ENCODE measurements at places on chromosomes 4 and X.

- DNase-seq = no peak
Measured at GRCh38 chrX:69280933-69281332, 115.7 kb upstream of the PJA1 start.

DNA sequence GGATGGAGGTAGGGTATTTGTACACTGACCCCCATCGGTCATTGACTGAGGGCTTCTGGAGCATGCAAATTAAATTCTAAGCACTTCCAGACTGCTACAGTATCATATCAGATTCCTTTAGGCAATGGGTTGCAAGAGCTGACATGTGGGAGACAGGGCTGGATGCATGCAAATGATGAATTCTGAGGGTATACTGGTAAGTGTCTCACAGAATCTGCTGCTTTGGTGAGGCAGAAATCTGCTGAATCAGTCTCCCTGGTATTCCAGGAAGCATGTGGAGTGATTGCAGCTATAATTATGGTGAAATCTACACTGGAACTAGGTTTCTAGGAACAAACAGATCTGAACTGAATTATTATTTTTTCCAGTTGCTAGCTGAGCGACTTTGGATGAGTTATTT, 684.9 kb upstream of the MAGEB2 start:
- DNase-seq = no peak

DNA sequence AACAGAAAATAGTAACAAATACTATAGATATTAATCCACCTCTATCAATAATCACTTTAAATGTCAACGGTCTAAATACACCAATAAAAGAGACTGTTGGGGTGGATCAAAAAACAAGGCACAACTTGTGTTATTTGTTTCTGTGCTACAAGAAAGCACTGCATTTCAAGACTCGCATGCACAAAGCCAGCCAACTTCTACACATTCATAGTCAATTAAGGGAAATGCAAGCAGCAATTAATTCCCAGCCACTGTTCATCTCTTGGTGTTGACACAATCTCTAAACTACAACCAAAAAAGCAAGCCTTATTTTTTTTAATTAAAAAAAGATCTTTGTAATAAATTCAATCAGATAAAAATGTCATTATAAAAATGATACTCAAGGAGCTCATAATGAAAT, 67.6 kb downstream of the JAKMIP1 start:
- DNase-seq = no peak

DNA sequence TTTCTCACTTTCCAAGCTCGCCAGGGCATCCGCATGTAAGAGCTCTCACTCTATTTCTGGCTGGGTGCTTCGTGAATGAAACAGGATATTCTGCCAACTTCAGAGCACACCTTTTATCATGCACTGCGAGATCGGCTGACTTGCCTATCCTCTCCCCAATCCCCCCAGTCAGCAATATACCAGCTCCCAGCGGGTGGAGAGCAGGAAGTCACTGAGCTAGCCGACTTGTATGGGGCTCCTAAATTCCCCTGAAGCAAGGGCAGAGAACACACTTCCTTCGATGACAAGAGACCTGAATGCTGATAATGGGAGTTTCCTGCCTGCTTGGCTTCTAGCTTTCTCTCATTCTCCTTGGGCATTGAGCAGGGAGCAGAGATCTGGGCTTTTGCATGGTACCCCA, 33.8 kb upstream of the MAMLD1 start:
- no peak for DNase-seq

GRCh38 chrX:148389629-148390028, 110.8 kb upstream of the AFF2 start:
- DNase-seq = no peak

DNA sequence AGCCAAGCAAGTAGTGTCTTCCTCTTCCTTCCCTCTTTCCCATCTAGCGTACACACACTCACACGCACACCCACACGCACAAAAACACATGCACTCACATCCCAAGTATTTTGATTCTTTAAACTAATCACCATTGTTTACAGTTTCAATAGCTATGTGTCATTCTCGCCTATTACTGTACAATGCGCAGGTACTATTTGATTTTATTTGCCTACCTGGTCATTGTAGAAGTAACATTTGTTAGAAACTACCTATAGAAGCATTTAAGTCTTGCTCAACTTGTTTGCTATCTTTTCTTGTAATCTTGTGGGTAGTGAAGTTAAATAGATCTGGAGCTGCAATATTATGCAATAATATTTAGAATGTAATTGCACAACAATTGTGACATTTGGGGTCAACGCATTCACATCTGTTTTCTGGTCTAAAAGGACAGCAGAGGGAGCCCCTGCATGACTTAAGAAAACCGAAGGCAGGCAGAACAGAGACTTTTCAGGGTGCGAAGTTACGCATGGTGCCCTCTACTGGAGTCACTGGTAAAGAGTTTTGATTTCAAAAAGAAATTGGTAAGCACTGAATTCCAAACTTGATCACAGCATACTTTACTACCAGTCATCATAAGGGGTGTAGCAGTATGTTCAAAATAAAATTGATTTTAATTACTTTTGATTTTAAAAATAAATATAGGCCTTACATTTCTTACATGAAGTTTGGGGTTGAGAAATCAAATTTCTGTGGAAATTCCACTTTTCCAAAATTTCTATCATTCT, 503.3 kb upstream of the FAM241A start:
- DNase-seq = no peak

DNA sequence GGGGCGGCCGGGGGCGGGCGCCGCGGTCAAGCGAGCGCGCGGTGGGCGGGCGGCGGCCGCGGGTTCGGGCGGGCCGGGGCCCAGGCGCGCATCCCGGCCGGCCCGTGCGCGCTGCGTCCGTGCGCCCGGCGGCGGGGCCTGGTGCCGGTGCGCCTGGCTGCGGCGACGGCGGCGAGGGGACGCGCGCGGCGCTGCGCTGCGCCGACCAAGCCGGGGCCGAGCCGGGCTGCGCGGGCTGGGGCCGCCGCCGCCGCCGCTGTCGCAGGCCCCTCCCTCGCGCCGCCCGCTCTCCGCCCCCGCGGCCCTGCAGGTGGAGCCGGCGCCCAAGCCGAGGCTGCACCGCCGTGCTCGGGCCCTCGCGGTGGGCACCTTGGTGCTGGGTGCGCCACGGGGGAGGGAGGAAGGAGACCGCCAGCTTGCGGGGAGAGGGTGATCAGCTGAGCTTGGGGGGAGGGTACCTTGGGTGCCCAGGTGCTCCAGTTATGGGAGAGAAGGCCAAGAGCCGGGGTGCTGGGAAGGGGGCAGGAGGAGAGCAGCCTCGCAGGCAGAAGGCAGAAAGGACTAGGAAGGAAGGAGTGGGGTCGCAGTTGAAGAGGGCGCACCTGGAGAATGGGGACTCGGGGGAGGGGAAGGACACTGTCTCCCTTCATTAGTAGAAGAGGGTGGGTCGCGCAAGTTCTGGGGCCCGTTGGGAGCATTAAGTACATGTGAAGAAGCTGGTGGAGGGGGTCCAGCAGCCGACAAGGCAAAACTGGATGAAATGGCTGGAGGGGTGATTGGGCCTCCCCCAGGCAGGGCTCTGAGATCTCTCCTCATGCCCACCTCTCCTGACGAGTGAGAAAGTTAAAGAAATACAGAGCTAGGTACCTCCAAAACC, at the start of gene PPP2R2C:
TSS of gene PPP2R2C (minus strand) at position 228 of the 877 bp plus-strand sequence. CDS start 385 bp downstream, outside the sequence.
- DNase-seq = no peak

DNA sequence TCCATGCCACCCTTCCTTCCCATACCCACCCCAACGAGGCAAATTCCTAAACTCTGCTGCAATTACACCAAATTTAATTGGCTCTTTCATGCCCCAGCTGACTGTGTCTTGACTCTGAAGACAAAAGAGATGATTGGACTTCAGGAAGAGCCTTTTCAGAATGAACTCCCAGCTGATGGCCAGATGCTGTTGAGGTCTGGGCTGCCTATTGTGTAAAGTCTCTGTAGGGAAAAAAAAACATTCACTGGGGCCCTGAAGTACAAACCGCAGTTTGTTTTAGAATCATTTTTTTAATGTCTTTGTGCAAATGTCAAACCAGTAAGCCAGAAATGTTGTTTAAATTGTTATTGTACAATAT, 174.8 kb downstream of the HHIP start:
- DNase-seq = no peak

GRCh38 chr4:5635826-5636195, 72.5 kb downstream of the EVC2 start:
- no peak for DNase-seq

GRCh38 chr4:97123573-97123972, 1019.7 kb downstream of the STPG2 start:
- no peak for DNase-seq

- DNase-seq = no peak
Measured at GRCh38 chrX:138908577-138908976, 197.1 kb upstream of the FGF13 start.

DNA sequence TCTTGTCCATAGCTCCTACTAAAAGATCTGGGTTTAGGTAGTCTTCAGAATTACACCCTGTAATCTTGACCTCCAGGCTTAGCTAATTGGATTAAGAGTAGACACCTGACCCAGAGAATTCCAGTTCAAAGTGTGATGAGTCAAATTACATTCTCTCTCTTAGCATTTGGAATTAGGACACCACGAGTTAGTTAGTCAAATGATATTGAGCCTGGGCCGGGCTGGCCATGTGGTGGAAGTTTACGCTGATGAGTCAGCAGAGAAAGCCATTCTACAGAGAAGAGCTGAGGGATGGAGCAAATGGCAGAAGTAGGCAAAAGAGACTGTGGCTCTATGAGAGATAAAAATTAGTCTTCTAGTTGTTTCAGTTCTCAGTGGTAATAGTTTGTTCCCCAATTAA, 31.1 kb downstream of the CEP44 start:
- DNase-seq = no peak

DNA sequence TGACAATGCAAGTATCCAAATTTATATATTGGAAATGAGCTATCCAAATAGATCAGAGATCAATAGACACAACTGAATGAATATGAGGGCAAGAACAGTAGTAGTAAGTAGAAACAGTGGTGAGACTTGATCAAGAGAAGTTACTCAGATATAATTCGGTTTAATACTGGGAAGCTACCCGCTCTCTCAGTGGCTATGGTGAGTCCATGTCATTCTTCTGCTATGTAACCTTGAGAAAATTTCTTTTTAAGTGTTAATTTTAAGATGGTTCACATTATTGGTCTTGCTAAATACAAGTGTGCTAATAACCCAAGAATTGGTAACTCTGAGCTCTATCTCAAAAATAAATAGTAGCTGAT, 53.6 kb downstream of the LEF1 start:
- DNase-seq = no peak

DNA sequence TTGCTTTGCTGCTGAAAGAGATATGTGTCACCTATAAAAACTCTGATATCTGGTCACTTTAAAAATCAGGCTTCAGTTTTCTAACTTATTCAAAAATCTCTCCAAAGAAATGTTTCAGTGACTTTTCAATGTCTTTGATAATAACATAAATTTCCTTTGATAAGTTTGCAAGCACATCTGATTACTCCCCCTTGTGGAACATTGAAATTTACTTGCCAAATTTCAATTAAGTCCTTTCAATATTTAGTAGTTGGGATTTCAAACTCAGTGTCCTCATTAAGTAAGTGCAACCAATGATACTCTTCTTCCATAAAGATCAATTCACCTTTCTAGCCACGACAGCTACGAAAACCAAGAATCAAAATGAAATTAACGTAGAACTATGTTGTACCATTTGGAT, 151.3 kb upstream of the FAM47C start:
- no peak for DNase-seq

DNA sequence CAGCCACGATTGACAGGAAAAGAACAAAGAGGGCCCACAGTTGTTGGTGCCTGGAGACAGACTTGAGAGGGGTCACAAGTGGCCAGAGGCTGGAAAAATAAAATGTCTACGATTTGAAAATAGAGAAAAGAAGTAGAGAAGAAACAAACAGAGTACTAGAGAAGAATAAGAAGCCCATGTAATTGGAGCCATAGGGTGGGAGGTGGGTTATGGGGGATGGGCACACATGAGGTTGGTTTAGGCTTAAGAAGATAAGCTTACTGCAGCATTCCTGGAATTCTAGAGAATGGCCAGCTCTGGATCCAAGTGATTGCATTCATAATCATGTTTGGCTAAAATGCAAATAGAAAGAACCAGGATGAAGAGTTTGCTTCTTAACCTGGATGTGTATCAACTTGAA, 210.7 kb downstream of the MAML3 start:
- no peak for DNase-seq

DNA sequence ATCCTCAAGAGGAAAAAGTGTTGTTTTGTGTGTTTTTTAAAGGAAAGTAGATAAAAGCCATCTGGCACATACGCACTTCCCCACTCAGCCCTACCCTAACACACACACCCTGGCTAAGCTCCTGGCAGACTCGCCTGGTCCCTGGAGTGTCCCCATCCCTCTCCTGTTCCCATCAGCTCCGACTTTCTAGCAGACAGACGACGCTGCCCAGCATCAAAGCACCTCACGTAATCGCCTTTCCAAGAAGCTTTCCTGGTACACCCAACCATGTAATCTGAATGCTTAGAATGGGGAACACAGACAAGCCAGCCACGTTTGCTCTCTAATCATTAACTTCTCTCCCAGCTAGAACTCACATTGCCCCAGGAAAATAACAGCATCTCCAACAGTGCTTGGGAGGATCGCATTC, 116.2 kb downstream of the AFAP1 start:
- DNase-seq = no peak

DNA sequence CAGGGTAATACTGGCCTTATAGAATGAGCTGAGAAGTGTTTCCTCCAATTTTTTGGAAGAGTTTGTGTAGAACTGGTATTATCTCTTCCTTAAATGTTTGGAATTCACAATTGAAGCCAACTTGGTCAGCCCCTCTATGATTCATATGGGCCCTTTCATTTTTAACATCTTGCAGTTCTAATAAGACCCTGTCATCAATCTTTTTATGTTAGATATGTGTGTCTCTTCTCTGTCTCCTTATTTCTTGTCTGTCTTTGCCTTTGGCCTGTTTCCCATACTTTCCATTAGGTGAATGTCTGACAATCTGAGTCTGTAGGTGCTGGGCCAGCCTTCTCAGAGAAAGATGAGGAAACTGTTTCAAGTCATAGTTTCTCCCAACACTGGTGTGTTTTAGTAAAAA, 88.7 kb downstream of the SLC16A2 start:
- DNase-seq = no peak
